ENCODE measurements at places on chromosomes 12 and 14.

GRCh38 chr12:110466791-110467190 is 1.3 kb downstream of the GPN3 start:
- no peak for DNase-seq

DNA sequence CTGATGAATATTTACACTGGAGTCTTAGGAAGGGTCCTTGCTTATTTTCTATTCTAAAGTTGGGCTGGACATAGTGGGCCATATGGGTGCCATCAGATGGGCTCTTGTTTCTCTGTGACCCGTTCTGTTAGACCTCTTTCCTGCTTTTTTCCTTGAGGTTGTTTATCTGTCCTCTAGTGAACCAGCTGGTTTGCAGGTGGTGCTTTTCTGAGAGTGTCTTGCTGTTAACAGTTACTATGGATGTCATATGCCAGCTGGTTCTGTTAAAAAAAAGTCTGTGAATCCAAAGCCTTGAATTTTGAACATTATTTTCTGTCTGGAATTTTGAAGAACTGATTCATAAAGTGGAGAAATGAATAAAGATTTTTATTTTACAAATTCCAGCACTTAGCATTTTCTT is 29.2 kb downstream of the ZC3H14 start:
- no peak for DNase-seq

DNA sequence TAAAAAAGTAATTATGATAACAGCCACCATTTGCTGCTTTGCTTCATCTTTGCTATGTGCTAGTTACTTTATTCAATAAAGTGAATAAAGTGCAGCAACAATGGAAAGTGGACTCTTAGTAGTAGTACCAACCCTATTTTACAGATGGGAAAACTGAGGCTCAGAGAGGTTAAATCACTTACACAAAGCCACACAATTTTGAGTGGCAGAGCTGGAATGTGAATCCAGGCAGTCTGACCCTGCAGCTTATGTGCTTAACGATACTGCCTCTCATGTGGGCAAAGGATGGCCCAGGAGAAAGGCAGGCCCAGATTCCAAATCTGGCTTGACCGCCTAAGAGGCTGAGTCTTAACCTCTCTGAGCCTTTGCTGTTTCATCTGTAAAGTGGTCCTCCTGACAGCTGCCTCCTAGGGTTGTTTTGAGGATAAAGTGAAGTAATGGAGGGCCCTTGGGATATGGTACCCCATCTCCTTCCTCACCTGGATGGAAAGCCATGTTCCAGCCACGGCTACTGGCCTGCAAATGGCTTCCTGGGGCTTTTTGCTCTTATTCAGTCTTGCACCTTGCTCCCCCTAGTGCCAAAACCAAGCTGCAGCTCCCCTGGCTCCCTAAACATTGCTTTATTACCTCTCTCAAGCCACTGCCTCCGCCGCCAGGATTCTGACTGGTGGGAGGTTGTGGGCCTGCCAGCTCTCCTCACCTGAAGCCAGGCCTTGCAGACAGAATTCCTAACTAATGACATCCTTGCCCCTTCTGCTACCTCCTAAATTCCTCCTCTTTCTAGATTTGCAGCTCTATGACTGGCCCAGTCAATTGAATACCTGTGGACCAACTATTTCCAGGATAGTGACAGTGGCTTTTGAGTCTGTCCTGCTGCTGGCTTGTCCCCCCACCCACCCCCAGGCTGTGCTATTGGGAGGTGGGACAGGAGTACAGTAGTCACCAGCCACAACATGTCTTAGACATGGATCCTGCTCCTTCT is 283.3 kb upstream of the PWP1 start:
- DNase-seq = peak; percentile 77

DNA sequence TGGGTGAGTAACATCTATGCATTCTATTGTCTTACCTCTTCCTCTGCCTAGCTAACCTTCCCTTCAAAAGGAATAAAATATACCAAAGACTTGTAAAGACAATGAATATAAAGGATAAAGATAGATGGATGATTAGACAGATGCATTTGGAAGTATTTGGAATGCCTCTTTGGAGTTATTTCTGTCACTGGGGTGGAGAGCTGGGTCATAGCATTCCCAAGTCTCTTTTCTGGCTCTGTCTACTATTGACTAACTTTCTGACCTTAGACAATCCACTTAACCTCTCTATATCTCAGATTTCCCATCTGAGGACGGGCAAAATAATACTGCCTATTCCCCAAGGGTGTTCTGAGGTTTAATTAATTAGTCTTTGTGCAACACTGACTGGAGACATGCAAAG is 517.4 kb downstream of the DIO2 start:
- no peak for DNase-seq
